HuH-7 (cell line): ENCODE measurements at places on chromosomes 6 and 20.

DNA sequence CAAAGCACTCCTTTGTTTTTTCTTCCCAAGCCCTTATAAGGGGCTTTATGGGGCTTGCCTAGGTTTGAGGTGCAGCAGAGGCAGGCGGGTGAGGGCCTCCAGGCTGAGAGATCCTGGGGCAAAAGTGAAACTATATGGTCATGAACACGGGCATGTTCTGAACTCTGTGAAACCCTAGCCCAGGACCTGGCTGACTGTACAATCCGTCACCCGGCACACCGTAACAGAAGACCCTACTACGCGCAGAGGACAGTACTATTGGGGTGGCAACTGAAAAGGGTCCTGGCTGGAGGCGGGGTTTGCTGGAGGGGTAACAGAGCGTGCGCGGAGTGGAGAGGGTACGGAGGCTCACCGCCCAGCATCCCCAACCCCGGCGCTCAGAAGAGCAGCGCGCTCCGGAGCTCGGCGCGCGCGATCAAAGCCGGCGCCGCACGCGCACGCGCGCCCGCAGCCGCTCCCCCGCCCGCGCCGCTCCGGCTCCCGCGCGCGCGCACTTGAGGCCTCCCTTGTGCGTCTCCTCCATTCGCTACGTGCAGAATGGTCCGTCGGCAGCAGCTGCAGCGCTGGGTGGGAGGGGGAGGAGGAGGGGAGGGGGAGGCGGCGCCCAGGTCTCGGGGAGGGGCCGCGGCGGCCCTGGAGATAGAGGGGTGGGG is 54.2 kb downstream of the MRPL14 start:
- peak; percentile 85 for DNase-seq

DNA sequence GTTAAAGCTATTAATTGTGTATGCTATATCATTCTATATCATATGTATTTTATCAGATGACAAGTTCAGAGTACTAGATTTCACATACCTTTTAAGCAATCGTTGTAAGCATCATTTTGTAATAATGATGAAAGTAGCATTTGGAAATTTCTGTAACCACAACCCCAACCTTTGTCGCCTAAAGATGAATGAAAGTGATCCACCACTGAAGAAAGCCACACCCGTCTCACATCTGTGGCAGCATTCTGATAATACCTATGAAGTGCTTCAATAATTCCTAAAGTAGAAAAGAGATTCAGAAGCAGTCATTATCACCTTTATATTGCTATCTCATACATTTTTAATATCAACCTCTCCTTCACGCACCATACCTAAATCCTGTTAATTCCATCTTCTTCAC is 16.6 kb downstream of the ZUP1 start:
- DNase-seq: no peak

DNA sequence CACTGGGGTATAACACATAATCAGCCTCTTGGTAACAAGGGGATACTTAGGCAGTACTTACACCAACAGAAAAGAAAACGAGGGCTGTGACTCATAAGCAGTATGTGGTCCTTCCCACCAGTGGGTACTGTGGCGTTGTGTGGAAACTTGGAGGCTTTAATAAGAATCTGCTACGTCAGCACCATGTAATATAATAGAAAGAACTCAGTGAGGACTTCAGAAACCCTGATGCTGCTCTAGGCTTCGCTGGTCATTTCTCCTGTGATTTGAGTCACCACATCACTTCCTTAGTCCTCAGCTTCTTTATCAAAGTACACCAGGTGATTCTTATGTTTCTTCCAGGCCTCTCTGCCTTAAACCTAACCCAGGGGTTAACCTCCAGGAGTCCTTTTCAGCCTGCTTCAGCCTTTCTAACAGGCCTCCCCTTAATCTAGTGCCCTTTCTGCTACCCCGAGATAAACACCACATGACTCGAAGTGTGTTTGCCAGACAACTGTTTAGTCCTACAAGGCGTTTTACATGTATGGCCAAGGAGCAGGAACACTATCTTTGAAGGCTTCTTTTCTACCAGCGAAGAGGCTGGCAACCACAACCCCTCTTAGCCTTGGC is 68.5 kb downstream of the FYN start:
- DNase-seq: no peak

- no peak for DNase-seq
Measured at GRCh38 chr6:85383042-85383441, 66.8 kb upstream of the NT5E start.

DNA sequence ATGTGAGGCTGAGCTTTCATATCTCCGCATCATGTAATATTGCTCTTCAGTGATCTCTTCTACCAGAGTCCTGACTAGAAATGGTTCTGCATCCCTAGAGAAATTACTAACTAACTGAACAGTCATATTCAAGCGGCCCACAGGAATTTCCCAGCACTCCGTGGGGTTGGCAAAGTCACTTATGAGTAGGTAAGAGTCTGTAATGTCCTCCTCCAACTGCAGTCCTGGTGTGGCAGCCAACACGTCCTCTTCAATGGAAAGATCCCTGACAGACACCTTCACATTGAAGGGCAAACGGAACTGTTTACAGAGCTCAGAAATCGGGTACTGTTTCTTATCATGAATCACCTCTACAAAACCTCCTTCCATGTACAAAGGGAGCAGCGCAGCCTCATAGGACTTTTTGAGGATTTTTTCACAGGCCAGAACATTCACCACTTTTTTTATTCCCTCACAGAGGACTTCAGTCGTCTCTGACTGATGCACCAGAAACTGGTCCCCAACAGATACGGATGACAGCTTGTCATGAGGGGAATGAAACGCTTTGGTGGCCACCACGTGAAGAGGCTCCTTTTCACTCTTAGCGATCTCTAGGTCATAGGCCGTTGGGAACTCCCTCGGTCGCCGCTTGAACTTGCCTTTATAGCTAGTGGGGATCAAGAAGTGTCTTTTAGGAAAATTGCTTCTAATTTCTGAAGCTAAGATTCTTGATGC is 87.7 kb downstream of the THEMIS start:
- DNase-seq: no peak

- DNase-seq: peak; percentile 23
Measured at GRCh38 chr6:130018744-130019325, 454 bp downstream of the L3MBTL3 start.

DNA sequence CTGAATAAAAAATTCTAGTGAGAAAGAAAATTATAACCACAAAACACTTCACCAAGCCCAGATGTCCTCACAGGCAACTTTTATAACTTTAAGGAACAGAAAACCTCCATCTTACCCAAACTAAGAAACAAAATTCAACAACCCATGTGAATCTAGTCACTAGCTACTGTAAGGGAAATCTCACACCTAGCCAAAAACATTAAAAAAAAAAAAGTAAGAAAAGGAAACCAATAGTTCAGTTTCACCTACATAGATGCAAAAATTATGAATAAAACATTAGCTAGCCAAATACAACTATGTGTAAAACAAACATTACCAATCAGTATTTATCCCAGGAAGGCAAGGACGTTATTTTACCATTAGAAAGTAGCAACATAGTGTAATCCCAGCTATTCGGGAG is 35.5 kb upstream of the SLC23A2 start:
- no peak for DNase-seq

GRCh38 chr6:127146932-127147331 is 28.5 kb downstream of the RSPO3 start:
- no peak for DNase-seq

DNA sequence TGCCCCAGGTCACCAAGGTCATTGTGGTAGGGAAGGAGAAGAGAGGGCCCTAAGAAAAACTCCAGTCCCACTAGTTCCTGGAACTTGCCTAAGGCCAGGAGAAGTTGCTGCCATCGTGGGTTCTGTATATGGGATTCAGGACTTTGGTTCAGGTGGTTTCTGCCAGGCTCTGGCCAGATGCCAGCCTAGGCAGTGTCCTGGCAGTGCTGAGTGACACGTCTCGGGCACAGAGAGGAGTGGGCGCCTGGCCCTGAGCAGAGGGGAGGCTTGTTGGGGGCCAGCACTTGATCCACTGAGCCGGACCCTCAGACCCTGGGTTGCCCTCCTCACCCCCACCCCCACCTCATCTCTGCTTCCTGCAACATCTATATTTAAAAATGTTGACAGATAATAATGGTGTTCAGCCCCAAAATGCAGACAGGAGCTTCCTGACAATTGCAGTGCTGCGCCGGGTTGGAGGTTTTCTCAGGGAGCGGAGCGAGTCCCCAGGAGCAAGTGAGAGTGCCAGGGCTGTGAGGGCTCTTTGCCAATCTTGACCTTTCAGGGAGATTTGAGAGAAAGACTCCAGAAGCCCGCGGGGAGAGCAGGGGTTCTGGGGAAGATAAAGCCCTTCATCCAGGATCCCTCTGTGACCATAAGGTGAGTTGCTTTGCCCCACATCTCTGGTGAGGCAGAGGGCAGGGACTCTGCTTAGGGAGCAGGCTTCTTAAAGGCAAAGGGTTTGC is 71.9 kb downstream of the PHACTR3 start:
- no peak for DNase-seq

GRCh38 chr6:21871831-21872230 is 278.3 kb downstream of the SOX4 start:
- DNase-seq: no peak

DNA sequence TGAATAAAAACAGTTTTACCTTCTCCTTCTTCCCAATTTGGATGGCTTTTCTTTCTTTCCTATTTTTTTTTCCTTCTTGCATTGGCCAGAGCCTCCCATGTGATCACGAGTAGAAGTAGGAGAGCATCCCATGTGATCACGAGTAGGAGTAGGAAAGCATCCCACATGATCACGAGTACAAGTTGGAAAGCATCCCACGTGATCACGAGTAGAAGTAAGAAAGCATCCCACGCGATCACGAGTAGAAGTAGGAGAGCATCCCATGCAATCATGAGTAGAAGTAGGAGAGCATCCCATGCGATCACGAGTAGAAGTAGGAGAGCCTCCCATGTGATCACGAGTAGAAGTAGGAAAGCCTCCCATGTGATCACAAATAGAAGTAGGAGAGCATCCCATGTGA is 218.6 kb downstream of the DLL1 start:
- no peak for DNase-seq

- no peak for DNase-seq
Measured at GRCh38 chr6:19597809-19598320, 239.3 kb upstream of the ID4 start.

- no peak for DNase-seq
Measured at GRCh38 chr20:48066246-48066645, 281.0 kb upstream of the SULF2 start.

DNA sequence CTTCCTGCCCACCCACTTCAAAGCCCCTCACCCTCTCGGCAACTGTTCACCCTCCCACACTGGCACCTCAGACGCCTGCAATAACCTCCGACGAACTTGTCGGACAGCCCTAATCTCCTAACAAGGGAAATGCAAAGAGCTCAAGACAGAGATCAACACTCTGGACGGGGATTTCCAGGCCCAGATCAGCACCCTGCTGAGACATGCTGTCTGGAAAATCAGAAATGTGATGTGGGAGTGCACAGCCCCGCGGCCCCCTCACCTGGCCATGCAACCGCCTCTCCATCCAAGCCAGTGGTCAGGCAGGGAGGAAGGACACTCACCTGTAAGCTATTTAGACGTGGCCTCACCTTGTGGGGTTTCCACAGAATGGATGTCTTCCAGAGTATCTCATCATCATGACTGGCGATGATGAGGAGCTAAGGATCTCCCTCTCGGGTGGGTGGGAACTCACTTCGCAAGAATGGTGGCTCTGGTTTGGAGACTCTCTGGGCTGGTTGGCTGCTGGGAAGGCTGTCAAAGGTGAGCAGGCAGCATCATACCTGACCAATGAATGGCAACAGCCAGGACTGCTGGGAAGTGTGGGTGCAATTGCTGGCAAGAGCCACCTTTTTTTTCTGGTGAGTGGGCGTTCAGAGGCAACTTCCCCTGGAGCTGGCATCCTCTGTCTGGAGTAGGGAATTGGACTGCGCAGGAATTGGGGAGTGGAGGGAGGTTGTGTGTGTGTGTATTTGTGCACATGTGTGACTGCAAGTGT is 28.1 kb upstream of the ADTRP start:
- no peak for DNase-seq

GRCh38 chr20:1897541-1897940 is 2.3 kb downstream of the SIRPA start:
- no peak for DNase-seq

GRCh38 chr6:157164972-157165371 is 158.3 kb downstream of the TMEM242 start:
- DNase-seq: no peak

DNA sequence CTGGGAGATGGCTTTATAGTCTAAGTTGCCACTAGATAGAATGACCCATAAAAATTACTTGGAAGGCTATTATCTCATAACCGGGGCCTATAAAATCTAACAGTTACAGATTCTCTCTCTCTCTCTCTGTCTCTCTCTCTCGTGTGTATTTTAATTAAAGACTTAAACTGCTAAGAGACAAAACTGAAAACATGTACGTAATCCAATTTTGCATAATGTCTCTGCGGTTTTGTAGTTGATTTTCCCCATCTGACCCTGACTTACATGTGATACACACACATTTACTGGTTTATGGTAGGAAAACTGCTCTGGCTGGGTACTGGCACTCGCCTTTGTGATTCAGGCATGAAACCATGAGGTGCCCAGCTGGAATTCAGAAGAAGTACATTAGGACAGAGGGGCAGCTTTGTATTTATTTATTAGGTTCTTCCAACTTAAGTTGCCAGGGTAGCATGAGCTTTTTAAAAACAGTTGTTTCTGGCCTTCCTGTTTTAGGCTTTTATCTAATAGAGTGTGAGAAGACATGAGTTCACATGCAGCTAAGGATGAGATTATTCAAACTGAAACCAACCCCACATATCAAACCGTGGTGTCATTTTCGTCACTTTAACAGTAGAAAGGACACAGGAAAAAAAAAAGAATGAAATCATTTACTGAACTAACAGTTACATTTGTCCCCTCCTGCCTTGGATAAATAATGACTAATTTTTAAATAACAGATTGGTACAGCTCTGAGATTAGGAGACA is 182.5 kb downstream of the GMPR start:
- no peak for DNase-seq

DNA sequence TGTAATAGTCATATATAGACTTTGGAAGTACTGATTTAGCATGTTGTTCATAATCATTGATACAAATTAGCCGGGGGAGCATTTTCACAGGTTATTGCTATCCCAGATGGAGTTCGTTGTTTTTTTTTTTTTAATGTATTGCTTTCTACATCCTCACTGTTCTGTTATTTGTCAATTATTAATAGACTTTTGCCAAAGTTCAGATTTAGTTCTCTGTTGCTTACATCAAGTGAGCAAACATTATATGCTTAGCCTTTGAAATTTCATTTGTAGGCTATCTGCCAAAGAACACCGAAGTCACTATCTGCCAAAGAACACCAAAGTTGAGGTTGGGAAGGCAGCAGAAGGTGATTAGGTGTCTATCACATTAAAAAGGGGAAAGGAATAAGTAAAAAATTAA is at the start of gene HAO1:
TSS of gene HAO1 (minus strand) at position 118 of the 400 bp plus-strand sequence. CDS start at position 82, 36 bp downstream.
- no peak for DNase-seq

GRCh38 chr20:10654630-10655029 is 19.2 kb downstream of the JAG1 start:
- no peak for DNase-seq
